ENCODE measurements at places on chromosomes 2 and 18. TPM values are rescaled to one million over a fixed set of nuclear protein-coding genes. Genes with fewer than 3 reads are reported as not detected.

Gene AQP12B
- total RNA-seq: 9.6 TPM

Gene CFC1
- total RNA-seq: 0.44 TPM

Gene DLX1
- not detected for total RNA-seq

Gene CNRIP1
- 2.5 TPM for total RNA-seq

Gene SLC9A4
- total RNA-seq: not detected

Gene MAB21L4
- total RNA-seq: 6.1 TPM

Gene AKAIN1
- not detected for total RNA-seq

Gene MARCHF4
- 0.58 TPM for total RNA-seq

Gene ZNF396
- 3.6 TPM for total RNA-seq

Gene BBS5
- total RNA-seq: 1.9 TPM

- H3K36me3 ChIP-seq: no peaks in the 10 kb centered on the region
- no peaks in the 10 kb centered on the region for H3K4me1 ChIP-seq
- H3K27me3 ChIP-seq: no peaks in the 10 kb centered on the region
- no peak overlapping the region for H3K27ac ChIP-seq
- DNase-seq: no peak
These were observed 3.0 kb upstream of the IL1A start for GRCh38 chr2:112787294-112787693.

GRCh38 chr2:219453671-219454590 is 19.3 kb downstream of the SPEG start:
- no peaks in the 10 kb centered on the region for H3K36me3 ChIP-seq
- peaks cover 6% of the 10 kb centered on the region for H3K27me3 ChIP-seq
- no peak for DNase-seq
- peak overlapping the region; percentile 22 for H3K27ac ChIP-seq
- H3K4me3 ChIP-seq: no peak overlapping the region

- H3K27me3 ChIP-seq: no peaks in the 10 kb centered on the region
- H3K27ac ChIP-seq: no peak overlapping the region
- H3K36me3 ChIP-seq: no peaks in the 10 kb centered on the region
- no peaks in the 10 kb centered on the region for H3K4me1 ChIP-seq
These were observed 24.2 kb upstream of the BZW1 start for GRCh38 chr2:200787351-200788120.

- H3K27ac ChIP-seq: no peak overlapping the region
- H3K4me3 ChIP-seq: no peak overlapping the region
- no peaks in the 10 kb centered on the region for H3K36me3 ChIP-seq
- no peaks in the 10 kb centered on the region for H3K4me1 ChIP-seq
- no peak for DNase-seq
These were observed 261.6 kb upstream of the SPOPL start for GRCh38 chr2:138239902-138240491.

- no peak overlapping the region for H3K4me3 ChIP-seq
- H3K36me3 ChIP-seq: no peaks in the 10 kb centered on the region
- no peak overlapping the region for H3K27ac ChIP-seq
- no peak for DNase-seq
These were observed 9.9 kb upstream of the IL1A start for GRCh38 chr2:112794131-112794733.

DNA sequence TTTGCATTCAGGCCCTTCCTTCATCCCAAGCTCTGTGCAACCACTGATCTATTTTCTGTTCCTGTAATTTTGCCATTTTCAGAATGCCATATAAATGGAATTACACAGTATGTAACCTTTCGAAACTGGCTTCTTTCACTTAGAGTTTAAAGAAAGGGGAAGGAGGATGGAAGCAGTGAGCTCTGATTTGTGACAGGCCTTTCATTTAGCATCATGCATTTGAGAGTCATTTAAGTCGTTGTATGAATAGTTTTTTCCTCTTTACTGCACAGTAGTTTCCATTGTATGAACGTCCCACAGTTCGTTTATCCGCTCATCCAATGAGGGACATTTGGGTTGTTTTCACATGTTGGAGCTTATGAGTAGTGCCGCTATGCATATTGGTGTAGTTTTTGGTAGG is 67.0 kb downstream of the LBH start:
- no peak overlapping the region for H3K4me3 ChIP-seq
- no peak for DNase-seq
- no peaks in the 10 kb centered on the region for H3K36me3 ChIP-seq
- no peak overlapping the region for H3K27ac ChIP-seq
- H3K27me3 ChIP-seq: no peaks in the 10 kb centered on the region

- no peaks in the 10 kb centered on the region for H3K27me3 ChIP-seq
- H3K4me3 ChIP-seq: no peak overlapping the region
- no peak overlapping the region for H3K27ac ChIP-seq
- peak; percentile 34 for DNase-seq
- no peaks in the 10 kb centered on the region for H3K36me3 ChIP-seq
These were observed 1060.6 kb upstream of the FANCL start for GRCh38 chr2:59301466-59302402.

GRCh38 chr18:3162181-3162580 is 57.6 kb downstream of the MYOM1 start:
- H3K27ac ChIP-seq: no peak overlapping the region
- no peaks in the 10 kb centered on the region for H3K27me3 ChIP-seq
- H3K4me3 ChIP-seq: no peak overlapping the region
- H3K36me3 ChIP-seq: no peaks in the 10 kb centered on the region

- no peak overlapping the region for H3K4me3 ChIP-seq
- no peaks in the 10 kb centered on the region for H3K4me1 ChIP-seq
- H3K27me3 ChIP-seq: no peaks in the 10 kb centered on the region
- no peak overlapping the region for H3K27ac ChIP-seq
- H3K36me3 ChIP-seq: no peaks in the 10 kb centered on the region
- no peak for DNase-seq
These were observed 83.9 kb downstream of the RAB31 start for GRCh38 chr18:9791991-9792390.

- no peaks in the 10 kb centered on the region for H3K36me3 ChIP-seq
- H3K27ac ChIP-seq: no peak overlapping the region
- no peaks in the 10 kb centered on the region for H3K4me1 ChIP-seq
- DNase-seq: no peak
- H3K4me3 ChIP-seq: no peak overlapping the region
These were observed 13.3 kb upstream of the IAH1 start for GRCh38 chr2:9461079-9461478.

- H3K27ac ChIP-seq: no peak overlapping the region
- DNase-seq: no peak
- H3K4me3 ChIP-seq: no peak overlapping the region
- H3K27me3 ChIP-seq: no peaks in the 10 kb centered on the region
These were observed 120.3 kb upstream of the DNMT3A start for GRCh38 chr2:25462021-25462420.

- peaks cover 71% of the 10 kb centered on the region for H3K27me3 ChIP-seq
- H3K27ac ChIP-seq: no peak overlapping the region
- H3K4me1 ChIP-seq: peaks cover 12% of the 10 kb centered on the region
- peak overlapping the region; percentile 46 for H3K4me3 ChIP-seq
- H3K36me3 ChIP-seq: no peaks in the 10 kb centered on the region
These were observed 857 bp upstream of the INHBB start for GRCh38 chr2:120344976-120345581.

- H3K4me1 ChIP-seq: no peaks in the 10 kb centered on the region
- H3K36me3 ChIP-seq: no peaks in the 10 kb centered on the region
- H3K4me3 ChIP-seq: no peak overlapping the region
- no peaks in the 10 kb centered on the region for H3K27me3 ChIP-seq
These were observed 261.7 kb upstream of the FIGN start for GRCh38 chr2:163997466-163997865.

DNA sequence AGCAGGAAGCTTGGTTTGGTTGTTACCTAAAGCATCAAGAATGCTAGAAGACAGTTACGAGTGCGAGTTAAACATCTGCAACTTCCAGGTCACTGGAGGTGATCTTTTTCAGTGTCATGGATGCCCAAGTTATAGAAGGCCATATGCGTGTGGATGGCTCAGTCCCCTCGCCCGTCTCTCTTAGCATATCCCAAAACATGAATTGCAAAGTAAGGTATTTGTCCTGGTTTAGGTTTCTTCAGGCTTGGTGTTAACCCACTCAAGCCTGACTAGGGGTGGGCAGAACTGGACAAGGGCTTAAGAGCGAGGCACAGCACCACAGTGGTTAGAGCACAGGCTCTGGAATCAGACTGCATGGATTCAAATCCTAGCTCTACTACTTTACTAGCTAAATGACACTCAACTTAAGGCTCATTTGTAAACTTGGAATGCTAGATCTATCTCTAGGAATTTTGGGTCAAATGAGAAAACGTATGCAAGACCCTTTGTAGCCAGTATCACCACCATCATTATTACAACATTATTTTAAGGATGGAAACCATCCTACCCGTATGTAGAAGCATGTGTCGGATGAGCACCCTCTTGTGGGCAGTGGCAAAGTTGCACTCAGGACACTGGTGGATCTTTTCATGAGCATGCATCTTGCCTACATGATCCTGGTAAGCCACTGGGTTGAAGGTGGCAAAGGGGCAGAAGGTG is 11.2 kb downstream of the ZNF142 start:
- no peaks in the 10 kb centered on the region for H3K27me3 ChIP-seq
- peaks cover 30% of the 10 kb centered on the region for H3K36me3 ChIP-seq
- no peak overlapping the region for H3K4me3 ChIP-seq
- DNase-seq: peak; percentile 53
- H3K4me1 ChIP-seq: no peaks in the 10 kb centered on the region

GRCh38 chr18:22822841-22823508 is 110.2 kb upstream of the RBBP8 start:
- DNase-seq: no peak
- H3K4me3 ChIP-seq: no peak overlapping the region
- no peaks in the 10 kb centered on the region for H3K36me3 ChIP-seq
- H3K27ac ChIP-seq: no peak overlapping the region

- H3K36me3 ChIP-seq: no peaks in the 10 kb centered on the region
- H3K27me3 ChIP-seq: no peaks in the 10 kb centered on the region
- H3K4me1 ChIP-seq: no peaks in the 10 kb centered on the region
These were observed 19.6 kb downstream of the B3GNT2 start for GRCh38 chr2:62215306-62216064.

DNA sequence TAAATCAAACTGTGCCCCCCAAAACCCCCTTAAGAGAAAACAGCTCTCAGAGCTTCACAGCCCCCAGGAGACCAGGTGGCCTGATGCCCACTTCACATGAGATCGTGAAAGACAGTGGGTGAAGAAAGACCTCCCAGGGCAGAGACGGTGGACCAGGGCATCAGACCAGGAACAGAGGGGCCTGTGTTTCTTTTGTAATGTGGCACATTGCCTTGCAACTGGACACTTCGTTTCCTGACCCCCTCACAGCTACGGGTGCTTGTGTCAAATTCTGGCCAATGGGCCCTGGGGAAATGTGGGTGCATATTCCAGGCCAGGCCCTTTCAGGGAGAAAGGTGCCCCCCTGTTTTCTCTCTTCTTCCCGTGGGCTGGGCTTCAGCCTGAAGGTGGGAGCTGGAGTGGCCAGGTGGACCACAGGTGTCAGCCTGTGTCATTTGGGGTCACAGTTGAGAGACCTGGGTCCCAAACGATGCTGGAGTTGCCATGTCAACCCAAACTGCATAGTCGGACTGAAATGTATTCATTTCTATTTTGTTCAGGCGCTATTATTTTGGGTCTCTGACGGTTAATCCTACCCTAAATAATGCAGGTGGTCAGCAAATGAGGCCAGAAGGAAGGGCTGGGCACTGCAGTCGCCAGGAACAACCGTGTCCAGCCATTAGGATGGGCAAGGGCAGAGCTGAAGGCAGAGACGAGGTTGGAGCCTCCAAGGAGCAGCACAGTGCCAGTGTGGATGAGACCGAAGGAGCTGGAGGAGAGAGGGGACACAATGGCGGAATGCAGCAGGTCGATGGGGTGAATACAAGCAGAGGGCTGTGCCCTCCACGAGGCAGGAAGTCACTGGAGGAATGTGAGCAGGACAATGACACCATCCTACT is 338.2 kb downstream of the EIPR1 start:
- no peak for DNase-seq
- no peak overlapping the region for H3K4me3 ChIP-seq
- H3K27ac ChIP-seq: no peak overlapping the region
- H3K4me1 ChIP-seq: no peaks in the 10 kb centered on the region

- no peaks in the 10 kb centered on the region for H3K36me3 ChIP-seq
- no peaks in the 10 kb centered on the region for H3K4me1 ChIP-seq
- no peak for DNase-seq
- H3K4me3 ChIP-seq: no peak overlapping the region
- H3K27ac ChIP-seq: no peak overlapping the region
- H3K27me3 ChIP-seq: no peaks in the 10 kb centered on the region
These were observed 5.6 kb downstream of the ZAP70 start for GRCh38 chr2:97718942-97719341.

- H3K27me3 ChIP-seq: no peaks in the 10 kb centered on the region
- H3K36me3 ChIP-seq: no peaks in the 10 kb centered on the region
- H3K27ac ChIP-seq: no peak overlapping the region
These were observed 959.0 kb upstream of the SLC39A10 start for GRCh38 chr2:194698012-194698411.

- H3K4me1 ChIP-seq: no peaks in the 10 kb centered on the region
- no peak for DNase-seq
- H3K36me3 ChIP-seq: no peaks in the 10 kb centered on the region
- no peak overlapping the region for H3K4me3 ChIP-seq
These were observed 30.3 kb downstream of the ZC3H15 start for GRCh38 chr2:186516396-186516795.

GRCh38 chr2:176174824-176175708 is 13.4 kb upstream of the HOXD1 start:
- no peaks in the 10 kb centered on the region for H3K4me1 ChIP-seq
- H3K4me3 ChIP-seq: peak overlapping the region; percentile 16
- H3K27me3 ChIP-seq: peaks cover 21% of the 10 kb centered on the region
- no peaks in the 10 kb centered on the region for H3K36me3 ChIP-seq
- H3K27ac ChIP-seq: peak overlapping the region; percentile 3
- DNase-seq: peak; percentile 63

GRCh38 chr18:32280911-32281310 is 91.1 kb downstream of the MEP1B start:
- DNase-seq: no peak
- no peak overlapping the region for H3K27ac ChIP-seq
- H3K4me1 ChIP-seq: peaks cover 5% of the 10 kb centered on the region
- H3K4me3 ChIP-seq: no peak overlapping the region
- no peaks in the 10 kb centered on the region for H3K36me3 ChIP-seq
- H3K27me3 ChIP-seq: no peaks in the 10 kb centered on the region

DNA sequence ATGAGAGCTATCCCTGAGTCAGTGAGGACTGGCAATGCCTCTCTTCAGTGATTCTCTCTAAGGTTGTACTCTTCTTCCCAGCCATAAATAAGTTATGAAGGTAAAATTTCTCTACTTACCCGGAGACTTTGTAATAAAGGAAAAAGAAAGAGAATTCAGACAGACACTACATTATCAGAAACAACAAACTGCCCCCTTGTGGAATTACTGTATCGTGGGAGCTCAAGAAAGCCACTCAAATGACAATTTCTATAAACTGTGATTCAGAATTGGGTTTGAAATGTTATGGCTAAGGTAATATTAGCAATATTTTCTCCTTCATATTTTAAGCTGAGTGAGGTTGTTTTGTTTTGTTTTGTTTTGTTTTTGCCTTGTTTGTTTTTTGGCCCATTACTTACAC is 155.8 kb upstream of the TANK start:
- no peaks in the 10 kb centered on the region for H3K4me1 ChIP-seq
- H3K27me3 ChIP-seq: no peaks in the 10 kb centered on the region
- H3K36me3 ChIP-seq: no peaks in the 10 kb centered on the region
- no peak overlapping the region for H3K27ac ChIP-seq
- no peak for DNase-seq

GRCh38 chr2:214311931-214312749 is 98.7 kb upstream of the VWC2L start:
- H3K4me1 ChIP-seq: no peaks in the 10 kb centered on the region
- H3K27ac ChIP-seq: no peak overlapping the region
- DNase-seq: no peak
- no peaks in the 10 kb centered on the region for H3K27me3 ChIP-seq
- no peak overlapping the region for H3K4me3 ChIP-seq
- no peaks in the 10 kb centered on the region for H3K36me3 ChIP-seq
